ENCODE measurements at places on chromosomes 1 and 21.

DNA sequence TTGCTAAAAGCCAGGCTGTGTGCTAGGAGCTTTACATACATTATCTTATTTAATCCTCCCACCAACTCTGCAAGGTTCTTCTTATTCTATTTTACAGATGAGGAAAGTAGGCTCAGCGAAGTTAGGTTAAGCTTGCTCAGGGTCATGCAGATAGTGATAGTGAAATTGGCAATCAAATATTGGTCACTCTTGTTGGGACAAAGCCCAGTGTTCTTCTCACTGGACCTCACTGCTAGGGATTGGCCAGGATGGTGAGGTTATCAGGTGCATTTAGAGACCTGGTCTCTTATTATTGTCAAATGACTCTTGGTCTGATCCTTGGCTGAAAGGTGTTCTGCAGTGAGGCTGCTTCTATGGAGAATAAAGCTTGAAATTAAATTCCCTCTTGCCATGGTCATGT lies 145.1 kb downstream of the CNIH3 start:
- DNase-seq = no peak

DNA sequence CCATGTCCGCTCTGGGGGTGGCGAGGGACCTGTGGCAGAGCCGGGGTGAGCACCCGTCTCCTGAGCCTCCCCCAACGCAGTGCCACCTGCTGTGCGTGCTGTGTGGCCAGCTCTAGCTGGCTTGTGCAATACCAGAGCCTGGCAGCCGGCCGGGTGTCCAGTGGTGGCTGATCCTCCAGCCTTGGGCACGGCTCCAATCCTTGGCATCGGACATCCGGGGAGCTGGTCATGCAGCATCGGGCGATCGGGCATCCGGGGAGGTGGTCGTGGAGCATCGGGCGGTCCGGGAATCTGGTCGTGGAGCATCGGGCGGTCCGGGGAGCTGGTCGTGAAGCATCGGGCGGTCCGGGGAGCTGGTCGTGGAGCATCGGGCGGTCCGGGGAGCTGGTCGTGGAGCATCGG lies 8.1 kb downstream of the SLX9 start:
- no peak for DNase-seq

DNA sequence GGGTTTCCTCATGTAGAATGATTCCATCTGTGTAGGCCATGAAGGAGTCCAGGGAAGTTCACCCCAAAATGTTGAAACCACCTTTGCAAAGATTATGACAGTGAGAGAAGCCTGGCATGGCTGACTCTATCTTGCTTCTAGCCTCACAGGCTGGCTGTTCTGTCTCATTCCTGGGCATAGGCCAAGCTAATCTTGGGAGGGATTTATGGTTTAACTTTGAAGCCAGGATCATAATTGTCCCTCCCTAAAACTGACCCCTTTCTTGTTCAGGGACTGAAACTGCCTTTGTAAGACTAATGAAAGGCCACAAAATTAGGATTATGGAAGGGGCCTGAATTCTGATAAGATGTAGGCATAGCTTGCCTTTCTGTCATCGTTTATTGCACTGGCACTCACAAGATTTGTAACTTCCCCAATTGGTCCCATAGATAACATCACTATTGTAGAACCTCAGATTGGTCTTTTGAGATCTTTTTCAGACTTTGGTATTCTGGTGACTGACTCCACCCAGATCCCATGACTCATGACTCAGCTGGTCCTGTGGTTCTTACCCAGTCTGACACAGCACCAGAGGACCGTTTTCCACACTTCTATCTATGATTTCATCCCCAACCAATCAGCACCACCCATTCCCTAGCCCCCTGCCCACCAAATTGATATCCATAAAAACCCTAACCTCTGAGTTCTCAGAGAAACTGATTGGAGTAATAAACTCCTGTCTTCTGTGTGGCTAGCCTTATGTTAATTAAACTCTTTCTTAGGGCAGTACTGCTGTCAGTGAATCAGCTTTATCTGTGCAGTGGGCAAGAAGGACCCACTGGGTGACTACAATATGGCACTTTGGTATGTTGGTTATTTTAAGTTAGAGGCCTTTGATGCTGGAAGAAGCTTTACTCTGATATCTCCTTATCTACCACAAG lies 13.6 kb upstream of the LAMTOR5 start:
- DNase-seq = no peak

DNA sequence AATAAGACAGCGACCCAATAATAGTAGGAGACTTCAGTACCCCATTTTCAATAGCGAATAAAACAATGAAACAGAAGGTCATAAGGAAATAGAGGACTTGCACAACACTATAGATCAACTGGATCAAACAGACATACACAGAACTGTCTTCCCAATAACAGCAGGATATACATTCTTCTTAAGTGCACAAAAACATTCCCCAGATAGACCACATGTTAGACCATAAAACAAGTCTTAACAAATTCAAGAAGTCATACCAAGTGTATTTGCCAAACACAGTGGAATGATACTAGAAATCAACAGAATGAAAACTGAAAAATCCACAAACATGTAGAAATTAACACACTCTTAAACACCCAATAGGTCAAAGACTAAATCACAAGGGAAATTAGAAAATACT lies 78.0 kb downstream of the LBR start:
- DNase-seq = no peak

DNA sequence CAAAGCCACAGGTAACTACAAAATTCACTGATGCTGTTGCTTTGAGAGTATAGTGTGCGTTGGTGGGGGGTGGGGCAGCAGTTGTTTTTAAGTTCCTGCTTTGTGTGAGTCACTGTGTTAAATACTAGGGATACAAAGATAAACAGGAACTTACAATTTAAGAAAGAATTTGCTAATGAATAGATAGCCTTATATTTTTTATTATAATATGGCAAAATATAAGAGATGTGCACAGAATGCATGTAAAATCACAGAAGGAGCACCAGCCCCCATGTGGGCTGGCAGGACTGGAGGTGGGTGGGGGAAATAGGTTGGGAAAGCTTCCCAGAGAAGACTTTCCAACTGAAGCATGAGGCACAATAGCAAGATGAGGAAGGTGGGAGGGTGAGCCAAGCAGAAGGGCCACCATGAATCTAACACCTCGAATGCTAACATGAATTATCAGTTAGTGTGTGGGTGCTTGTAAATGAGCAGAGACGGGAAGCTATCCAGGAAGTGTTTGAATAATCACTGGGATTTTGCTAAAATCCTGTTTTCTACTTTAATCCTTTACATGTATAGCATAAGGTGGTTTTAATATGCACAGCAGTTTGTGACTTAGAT lies 57.0 kb upstream of the RAVER2 start:
- no peak for DNase-seq

GRCh38 chr1:59020151-59020997 lies 236.5 kb upstream of the JUN start:
- DNase-seq = no peak

DNA sequence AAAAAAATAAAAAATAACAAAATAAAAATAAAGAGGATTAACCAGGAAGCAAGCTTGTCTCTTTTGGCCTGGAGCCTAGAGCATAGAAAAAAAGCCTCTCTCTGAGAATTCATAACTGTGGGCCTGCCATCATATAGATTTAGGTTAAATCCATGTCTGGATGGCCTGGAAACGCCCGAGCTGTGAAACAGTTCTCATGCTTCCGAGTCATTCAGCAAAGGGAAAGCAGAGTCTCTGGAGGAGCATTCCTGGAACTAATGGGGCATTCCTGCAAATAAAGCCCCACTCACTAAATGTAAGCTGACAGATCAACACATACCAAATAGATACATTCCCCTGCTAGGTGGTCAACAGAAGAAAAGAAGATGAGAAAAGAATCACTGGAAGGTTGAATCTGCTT lies 75.8 kb upstream of the GNG4 start:
- no peak for DNase-seq

- DNase-seq = no peak
These were observed 51.4 kb downstream of the TP53BP2 start for GRCh38 chr1:223794136-223794880.

DNA sequence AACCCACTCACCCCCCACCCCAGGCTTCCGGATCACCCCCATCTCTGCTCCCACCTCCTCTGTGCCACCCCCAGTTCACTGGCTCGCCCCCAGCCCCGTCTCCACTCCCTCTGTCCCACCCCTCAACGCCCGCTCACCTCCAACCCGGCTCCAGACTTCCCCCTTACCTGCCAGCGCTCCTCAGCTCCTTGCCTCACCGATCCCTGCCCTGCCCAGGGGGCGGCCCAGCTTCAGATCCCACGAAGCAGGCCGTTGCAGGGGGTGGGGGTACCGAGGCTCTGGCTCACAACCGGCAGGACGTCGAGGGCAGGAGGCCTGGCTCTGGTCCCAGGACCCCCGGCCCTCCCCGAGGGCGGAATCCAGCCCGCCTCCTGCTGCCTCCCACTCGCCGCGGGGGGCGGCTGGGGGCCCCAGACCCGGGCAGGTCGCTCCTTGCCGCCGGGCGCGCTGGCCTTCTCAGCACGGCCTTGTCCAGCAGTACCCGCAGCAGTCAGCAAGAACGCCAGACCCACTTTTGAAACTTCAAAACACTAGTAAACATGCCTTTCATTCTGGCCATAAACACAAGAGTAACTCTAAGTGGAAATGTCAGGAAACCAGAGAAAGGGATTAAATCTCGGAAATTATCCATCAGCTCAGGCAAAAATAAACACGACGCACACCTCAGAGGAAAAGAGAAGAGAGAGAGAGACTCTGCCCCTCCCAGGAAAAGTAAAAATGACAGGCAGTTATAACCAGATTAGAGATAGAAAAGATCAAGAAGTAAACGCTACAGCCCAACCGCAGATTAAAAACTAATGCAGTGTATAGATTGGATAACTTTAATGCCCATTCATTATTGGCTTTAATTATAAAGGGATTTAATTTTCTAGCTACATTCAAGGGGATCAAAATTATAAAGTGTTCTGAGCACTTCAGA lies 1.0 kb upstream of the FAM89A start:
- no peak for DNase-seq

DNA sequence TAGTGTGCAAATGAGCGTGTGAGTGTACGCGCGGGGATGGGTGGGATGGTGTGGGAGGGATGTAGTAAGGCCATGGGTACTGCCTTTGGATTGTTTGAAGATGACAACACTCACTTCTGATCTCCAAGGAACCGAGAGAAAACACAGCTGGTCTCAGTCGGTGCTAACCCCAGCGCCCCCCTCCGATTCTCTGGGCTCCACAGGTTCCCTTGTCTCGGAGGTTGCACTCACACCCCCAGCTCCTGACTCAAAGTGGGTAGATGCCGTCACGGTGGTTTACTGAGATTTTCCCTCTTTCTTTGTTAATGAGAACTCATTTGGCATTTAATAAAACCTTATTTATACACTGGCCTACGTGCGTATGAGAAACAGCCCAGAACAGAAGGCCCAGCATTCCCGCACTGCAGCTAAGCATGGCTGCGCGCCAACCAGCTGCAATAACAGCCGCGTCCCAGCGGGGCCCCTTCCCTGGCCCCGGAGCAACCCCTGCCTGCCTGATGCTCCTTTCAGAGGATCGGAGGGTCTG lies 25.8 kb downstream of the ABCA4 start:
- DNase-seq = no peak

- no peak for DNase-seq
These were observed 64.5 kb upstream of the SLC44A3 start for GRCh38 chr1:94755675-94756074.

- no peak for DNase-seq
These were observed 31.8 kb downstream of the SDCCAG8 start for GRCh38 chr1:243287652-243288051.

GRCh38 chr1:33741749-33742148 lies 122.1 kb upstream of the HMGB4 start:
- DNase-seq = no peak

DNA sequence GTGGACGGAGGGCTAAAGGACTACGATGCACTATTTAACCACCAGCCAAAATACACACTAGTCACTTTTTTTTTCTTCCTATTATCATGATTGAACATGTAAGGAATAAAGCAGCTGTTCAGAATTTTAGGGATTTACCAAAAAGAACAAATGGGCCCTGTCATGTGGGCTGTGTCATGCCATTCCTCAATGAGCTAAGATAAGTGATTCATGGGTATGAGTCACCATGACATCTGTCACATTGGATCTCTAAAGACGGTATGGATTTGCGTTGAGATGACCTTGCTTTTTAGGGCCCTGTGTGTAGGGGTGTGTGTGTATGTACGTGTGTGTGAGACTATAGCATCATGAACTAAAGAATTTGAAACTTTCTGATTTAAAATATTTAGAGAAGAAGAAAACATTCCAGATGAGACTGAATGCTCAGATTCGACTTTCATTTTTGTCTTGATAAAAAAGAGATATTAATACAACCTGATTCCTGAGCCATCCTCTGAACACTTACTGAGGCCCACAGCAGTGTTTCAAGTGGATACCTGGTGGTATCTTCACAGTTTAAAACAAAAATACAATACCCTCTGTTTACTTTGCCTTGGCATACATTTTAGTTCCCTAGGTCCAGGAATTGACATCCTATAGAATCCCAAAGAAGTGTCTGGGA lies 246.1 kb upstream of the DUSP10 start:
- no peak for DNase-seq

DNA sequence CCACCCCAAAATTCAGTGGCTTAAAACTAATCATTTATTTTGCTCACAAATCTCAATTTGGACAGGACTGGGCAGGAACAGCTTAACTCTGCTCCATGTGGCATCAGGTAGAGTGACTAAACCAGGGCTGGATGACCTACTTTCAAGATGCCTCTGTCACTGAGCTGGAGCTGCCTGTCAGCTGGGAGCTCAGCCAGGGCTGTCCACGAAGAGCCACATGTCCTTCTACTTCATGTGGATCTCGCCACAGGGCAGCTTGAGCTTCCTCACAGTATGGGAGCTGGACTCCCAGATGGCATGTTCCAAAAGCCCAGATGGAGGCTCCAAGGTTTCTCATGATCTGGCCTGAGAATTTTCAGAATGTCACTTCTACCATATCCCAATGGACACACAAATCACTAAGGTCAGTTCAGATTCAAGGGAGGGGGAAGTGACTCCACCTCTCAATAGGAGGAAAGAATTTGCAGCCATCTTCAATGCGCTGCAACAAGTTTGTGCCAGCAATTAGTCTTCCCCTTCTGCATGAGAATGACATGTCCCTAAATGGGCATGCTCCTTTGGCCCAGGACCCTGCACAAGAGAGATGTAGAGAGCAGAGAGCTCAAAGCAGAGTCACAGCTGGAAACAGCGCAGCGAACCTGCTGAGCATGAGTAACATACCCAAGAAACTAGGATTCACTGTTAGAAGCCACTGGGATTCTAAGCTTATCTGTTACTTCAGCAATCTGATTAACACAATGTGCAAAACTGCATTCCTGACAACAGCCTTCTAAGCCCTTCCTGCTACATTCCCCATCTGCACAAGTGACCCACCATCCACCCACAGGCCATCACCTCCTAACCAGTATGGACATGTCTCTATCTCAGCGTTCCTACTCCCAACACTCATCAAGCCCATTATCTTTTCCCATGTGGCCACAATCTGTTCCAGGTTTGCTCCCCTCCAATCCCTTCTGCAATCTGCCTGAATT lies 17.0 kb downstream of the HLCS start:
- no peak for DNase-seq

GRCh38 chr1:205664399-205665017 lies 15.8 kb downstream of the SLC45A3 start:
- no peak for DNase-seq
